Effector memory CD8-positive, alpha-beta T cell (primary cell): ENCODE measurements at places on chromosomes 12 and 14.

GRCh38 chr12:108805136-108805535, 52.2 kb downstream of the SSH1 start:
- DNase-seq, result no peak

DNA sequence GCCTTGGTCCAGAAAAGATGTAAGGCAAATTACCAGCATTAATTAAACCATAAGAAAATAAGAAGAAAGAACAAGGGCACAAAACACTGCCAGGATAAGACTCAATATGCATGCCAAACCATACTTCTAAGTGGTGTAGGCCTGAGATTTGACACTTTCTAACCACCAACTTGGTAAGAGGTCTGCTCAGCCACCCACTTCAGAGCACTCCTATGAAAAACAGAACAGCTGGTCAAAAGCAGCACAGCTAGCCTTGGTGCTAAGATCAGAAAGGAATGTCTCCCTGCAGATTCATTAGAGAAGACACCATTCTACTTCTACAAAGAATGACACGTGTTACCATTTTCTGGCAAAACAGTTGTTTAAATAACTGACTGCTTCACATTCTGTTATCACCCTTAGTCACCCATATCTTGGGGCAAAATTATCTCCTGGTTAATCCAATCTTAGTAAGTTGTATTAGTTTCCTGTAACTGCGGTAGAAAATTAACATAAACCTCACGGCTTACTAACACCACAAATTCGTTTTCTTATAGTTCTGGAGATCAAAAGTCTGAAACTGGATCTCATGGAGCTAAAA, 13.2 kb downstream of the RPS6KA5 start:
- peak; percentile 9 for DNase-seq

GRCh38 chr12:111881716-111882115, 39.7 kb downstream of the MAPKAPK5 start:
- no peak for DNase-seq

- DNase-seq, result no peak
These were observed 76.7 kb downstream of the MED13L start for GRCh38 chr12:116200812-116201211.

DNA sequence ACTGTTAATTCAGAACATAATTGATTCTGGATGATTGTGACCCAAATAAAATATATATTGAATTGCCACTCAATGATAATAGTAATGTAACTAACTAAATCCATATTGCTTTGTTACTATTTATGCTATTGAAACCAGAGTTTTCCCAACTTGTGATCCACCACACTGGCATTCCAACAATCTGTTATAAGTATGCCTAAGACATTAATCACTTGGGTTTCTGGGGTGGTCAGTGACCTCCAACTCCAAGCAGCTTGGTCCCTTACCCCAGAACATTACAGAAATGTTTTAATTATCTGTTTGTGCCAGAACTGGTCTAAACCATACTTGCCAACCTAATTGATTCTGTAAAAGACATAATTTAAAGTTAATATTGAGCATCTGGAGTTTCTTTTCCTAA, 14.6 kb downstream of the CAPS2 start:
- no peak for DNase-seq

DNA sequence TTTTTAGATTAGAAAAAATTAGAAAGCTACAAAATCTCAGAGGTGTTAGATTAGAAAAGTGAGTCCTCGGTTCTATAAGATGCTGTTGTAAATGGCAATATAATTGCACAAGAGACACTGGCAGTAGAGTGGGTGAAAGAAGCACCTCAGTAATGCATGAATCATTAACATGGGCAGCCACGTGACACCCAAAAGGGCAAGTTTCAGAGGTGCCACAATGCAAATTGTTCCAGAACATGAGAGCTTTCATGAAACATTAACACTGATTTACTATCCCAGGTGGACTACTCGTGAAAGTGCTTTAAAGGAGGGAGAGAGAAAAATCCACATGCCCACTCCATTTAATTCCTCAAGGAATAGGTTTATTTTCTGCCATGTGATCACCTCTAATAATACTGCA, 108.4 kb downstream of the PTPRR start:
- no peak for DNase-seq

DNA sequence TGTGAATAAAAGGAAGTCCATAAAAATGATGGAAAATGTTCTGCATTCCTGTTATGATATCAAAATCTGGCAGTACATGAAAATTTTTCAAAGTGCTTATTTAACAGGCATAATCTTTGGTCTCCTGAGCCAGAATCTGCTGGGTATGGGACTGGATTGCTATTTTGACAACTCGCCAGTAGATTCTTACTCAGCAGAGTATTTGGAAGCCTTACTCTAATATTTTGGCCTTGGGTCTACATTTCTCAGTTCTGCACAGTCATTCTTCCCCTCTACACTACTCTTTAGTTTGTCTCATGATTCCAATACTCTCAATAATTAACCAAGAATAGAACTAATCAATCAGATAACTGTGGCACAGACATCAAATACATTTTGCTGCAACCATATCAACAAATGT, 1.1 kb upstream of the SLCO1B1 start:
- DNase-seq, result no peak

DNA sequence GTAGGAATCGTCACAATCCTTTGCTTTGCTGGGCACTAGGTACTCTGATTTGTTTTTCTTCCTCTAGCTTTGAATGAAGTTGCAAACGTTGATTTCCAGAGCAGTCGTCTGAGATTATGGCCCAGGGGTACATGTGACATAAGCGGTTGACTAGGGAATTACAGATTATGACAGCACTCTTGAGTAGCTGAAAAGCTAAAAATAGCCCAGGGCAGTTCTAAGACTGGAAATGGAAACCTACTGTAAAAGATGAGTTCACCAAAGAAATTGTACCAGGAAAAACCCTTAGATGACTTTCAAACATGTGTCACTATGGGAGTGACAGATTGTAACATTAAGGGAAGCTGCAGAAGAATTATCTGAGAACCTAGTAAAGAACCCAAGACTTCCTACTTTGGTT, 108.5 kb downstream of the ANO6 start:
- no peak for DNase-seq

GRCh38 chr12:43863770-43864366, 28.0 kb downstream of the TMEM117 start:
- DNase-seq, result no peak

GRCh38 chr14:79698298-79698711, 513.0 kb downstream of the DIO2 start:
- DNase-seq, result no peak

GRCh38 chr14:70890826-70891659, 16.2 kb upstream of the PCNX1 start:
- DNase-seq, result no peak

DNA sequence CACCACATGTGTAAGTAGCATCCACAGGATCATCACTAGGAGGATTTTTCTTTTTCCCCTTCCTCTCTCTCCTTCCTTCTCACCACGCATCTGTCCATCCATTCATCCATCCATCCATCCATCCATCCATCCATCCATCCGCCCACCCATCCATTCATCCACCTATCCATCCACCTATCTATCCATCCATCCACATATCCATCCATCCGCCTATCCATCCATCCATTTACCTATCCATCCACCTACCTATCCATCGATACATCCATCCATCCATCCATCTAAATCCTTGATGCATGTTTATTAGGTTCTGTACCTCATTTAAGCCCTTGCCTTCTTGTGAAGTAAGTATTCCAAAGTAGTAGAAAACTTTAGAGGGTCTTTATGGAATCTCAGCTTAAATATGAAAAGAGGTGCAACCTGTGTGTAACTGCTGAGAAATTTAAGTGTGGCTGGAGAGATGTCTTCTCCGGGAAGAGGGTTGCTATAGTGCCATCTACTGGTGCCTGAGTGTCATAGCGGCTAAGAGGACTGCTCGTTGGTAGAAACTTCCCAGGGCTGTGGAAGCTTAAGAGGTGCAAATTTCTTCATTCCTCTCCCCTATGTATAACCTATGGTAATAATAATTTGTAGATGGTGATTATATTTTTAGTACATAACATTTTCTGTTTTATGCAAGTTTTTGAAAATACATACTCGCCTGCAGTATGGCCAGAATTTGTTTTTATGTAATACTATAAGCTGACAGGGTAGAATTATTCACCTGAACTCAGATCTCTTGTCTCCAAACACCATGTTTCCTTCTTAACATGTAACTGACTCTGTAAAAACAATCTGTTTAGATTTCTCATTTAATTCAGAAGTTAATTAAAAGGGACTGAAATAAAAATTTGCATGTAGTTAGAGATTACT, 46.0 kb downstream of the MYO1H start:
- peak; percentile 21 for DNase-seq

- no peak for DNase-seq
These were observed 32.9 kb downstream of the LGR5 start for GRCh38 chr12:71472441-71472911.

DNA sequence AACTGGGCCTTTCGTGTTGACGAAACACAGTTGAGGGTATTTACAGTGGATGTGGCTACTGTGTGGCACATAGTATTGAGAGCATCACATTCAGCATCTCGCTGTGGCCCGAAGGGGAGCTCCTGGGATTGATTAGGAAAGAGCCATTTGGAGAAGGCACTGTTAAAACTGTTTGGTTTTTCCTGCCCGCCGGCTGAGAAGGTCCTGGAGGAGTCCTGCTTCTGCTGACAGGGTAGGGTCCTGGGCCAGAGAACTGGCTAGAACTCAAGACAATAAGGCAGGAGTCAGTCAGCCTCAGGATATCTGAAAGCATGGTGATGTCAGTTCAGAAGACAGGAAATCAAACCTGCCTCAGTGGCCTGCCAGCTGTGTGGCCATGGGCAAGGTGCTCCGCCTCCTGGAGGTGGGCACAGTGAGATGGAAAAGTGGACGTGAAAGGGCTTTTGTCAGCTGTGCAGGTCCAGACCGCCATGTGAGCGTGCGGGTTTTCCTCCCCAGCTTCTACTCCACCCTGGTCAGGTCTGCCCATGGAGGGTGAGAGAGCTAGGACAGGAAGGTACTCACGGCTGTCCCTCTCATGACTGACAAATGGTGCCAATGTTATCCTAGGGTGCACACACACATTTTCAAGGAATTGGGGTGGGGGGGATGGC, 92.3 kb downstream of the NTF3 start:
- DNase-seq, result no peak

DNA sequence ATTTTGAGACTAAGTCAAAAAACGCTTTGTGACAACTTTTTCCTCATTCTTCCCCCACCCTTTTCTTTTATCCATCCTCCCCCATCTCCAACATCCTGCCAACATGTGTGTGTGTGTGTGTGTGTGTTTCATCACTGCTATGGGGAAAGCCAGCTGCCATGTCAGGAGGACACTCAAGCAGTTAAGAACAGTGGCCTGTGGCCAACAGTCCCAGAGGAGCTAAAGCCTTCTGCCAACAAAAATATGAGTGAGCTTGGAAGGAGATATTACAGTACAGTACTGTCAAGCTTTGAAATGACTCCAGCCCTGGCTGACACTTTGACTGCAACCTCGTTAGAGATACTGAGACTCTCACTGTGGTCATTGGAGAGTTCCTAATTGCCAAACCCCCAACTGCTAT, 5.0 kb upstream of the CSRP2 start:
- no peak for DNase-seq

DNA sequence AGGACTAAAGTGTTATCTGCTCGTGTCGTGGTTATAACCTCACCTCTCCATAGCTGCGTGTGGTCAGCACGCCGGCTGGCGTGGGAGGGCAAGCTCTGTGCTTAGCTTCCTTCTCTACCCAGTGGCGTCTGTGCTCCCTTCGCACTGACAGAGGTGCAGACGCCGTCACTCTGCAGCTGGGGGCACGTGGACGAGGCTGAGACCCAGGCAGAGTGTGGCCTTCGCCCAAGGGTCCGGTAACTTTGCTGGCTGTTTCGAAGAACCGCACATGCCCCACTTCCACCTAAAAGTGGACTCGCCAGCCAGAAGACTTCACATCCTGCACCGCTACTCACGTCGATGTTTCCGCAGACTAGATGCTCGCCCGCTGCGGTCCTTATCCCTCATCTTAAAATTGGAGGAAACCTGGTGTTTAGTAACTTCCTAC, 35.9 kb upstream of the DYNC1H1 start:
- no peak for DNase-seq

- DNase-seq, result no peak
These were observed 86.9 kb downstream of the TPH2 start for GRCh38 chr12:72025524-72025923.

DNA sequence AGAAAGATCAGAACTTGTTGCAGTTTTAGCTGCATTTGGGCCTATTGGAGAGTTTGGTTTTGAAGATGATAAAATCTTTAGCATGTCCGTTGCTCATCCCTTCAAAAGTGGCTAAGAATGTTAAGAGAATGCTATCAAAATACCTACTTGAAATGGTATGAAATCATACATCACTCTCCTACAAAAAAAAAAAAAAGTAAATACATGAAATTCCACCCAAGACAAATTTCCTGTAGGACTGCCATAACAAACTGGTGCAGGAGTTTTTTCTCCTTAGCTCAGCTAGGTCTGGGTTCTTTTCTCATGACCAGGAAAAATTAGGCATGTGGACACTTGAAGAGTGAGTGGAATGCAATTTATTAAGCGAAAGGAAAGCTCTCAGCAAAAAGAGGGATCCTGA, 15.9 kb upstream of the FAR2 start:
- DNase-seq, result no peak

- DNase-seq, result no peak
These were observed 12.5 kb downstream of the EGLN3 start for GRCh38 chr14:33938131-33938949.

DNA sequence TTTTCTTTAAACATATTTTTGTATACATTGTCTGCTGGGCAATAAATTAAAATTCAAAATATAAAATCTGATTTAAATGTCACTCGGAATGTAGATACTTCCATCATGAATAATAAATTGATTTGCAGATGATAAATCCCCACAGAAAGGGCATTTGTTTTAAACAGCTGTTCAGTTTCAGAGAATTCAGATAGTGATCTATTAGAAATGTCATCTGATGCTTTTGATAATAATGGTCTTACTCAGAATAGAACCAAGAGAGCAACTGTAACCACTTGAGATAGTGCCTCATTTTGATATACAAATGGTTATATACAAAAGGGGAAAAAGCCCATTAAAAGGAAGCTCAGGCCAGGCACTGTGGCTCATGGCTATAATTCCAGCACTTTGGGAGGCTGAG, 43.4 kb downstream of the CDK17 start:
- DNase-seq, result no peak

- no peak for DNase-seq
These were observed 14.0 kb downstream of the RTRAF start for GRCh38 chr14:52003324-52003723.

GRCh38 chr12:45634273-45634917, 95.1 kb upstream of the ARID2 start:
- no peak for DNase-seq

DNA sequence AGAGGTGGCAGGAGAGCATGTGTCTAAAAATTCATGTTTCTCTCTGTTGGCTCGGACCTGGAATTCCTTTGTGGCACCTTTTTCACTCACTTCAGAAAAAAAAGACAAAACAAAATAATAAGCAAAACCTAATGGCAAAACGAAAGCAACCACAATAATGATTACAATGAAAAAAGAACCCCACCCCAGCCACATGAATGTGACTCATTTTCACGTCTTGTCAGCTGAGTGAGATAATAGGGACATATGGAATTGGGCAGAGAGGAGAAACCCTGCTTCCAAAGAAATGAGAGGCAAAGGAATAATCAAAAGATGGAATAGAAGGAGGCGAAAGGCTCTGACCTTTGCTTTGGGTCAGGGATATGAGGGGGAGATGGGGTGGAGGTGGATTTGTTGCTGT, 143.4 kb downstream of the SLC8A3 start:
- no peak for DNase-seq
